ENCODE measurements at places on chromosomes 7 and 10.

GRCh38 chr10:71161425-71161824 is 50.9 kb upstream of the UNC5B start:
- DNase-seq = no peak

GRCh38 chr10:89001024-89001728 is 10.6 kb downstream of the FAS start:
- DNase-seq = no peak

GRCh38 chr10:8336629-8337331 is 282.3 kb downstream of the GATA3 start:
- no peak for DNase-seq

DNA sequence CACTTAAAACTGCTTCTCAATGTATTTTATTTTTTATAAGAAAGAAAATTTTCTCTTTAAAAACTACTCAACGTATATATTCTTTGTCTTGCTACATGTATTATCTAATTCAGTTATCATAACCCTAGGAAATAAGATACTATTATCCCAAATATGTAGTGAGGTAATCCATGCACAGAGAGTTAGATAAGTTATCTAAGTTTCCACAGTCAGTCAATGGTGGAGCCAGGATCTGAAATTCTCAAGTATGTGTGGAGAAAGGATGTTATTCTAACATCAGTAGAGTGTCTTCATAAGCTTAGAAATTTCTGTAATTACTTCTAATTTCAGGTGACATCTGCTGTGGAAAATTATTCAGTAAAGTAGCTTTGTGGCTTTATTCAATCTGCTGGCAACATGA is 239.9 kb downstream of the CSTF2T start:
- DNase-seq = no peak

- no peak for DNase-seq
Measured at GRCh38 chr10:130459011-130459410, 322.8 kb downstream of the GLRX3 start.

DNA sequence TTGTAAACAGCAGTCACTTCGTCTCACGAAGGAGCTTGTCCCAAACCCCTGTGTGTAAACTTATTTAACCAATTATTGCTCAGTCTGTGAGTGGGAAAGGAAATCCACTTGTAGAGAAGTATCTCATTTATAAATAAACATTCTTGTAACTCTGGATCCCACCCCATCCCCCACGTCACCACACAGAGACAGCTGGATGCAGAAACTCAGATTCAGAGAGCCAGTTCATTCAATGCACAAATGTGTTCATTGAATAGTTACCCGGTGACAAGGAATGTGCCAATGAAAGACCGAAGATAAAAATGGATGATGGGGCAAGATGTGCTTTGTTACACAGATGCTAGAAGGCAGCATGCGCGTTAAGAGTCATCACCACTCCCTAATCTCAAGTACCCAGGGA is 8.3 kb upstream of the OCM start:
- DNase-seq = no peak

DNA sequence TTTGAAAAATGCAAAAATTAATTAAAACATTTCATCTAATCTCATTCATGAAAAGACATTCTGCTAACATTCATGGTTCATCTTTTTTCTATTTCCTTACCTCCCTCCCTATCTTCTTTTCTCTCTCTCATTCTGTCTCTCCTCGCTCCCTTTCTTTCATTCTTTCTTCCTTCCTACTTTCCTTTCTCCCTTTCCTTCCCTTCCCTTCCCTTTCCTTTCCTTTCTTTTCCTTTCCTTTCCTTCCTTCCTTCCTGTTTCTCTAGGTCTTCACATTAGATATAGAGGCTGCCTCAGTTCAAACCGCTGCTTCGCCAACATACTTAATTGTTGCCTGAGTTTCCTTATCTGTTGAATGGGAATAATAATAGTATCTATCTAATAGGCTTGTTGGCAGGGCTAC is 21.9 kb downstream of the SFRP4 start:
- DNase-seq = no peak

DNA sequence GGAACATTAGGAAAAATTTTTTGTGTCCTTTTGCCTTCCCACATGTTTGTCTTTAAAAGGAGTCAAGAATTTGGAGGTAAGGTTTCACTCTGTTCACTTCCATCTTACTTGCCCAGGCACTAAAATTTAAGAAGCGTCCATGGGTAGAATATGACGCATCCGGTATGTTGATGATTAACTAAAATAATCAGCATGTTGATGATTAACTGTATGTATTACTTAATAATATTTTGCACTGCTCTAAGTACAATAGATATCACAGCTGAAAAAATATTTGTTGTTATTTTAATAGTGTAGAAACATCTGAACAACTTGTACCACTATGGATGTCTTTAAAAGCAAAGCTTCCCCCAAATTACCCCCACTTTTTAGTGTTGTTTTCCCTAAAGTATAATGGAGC is 11.5 kb downstream of the ANKRD22 start:
- DNase-seq = no peak

- DNase-seq = no peak
Measured at GRCh38 chr10:105974803-105975456, 1189.6 kb downstream of the SORCS1 start.

GRCh38 chr7:17242504-17242903 is 55.9 kb upstream of the AHR start:
- DNase-seq = no peak

GRCh38 chr7:30865821-30866220 is 45.8 kb upstream of the AQP1 start:
- no peak for DNase-seq

- DNase-seq = peak; percentile 34
Measured at GRCh38 chr10:71727105-71727737, 7.6 kb upstream of the C10orf105 start.

- DNase-seq = no peak
Measured at GRCh38 chr7:21131897-21132296, 296.0 kb upstream of the SP4 start.

GRCh38 chr10:20890009-20890408 is 7.1 kb downstream of the NEBL start:
- no peak for DNase-seq

GRCh38 chr10:71797533-71798307 is 24.4 kb upstream of the VSIR start:
- DNase-seq = no peak

GRCh38 chr10:60862517-60862916 is 81.5 kb downstream of the RHOBTB1 start:
- DNase-seq = no peak

DNA sequence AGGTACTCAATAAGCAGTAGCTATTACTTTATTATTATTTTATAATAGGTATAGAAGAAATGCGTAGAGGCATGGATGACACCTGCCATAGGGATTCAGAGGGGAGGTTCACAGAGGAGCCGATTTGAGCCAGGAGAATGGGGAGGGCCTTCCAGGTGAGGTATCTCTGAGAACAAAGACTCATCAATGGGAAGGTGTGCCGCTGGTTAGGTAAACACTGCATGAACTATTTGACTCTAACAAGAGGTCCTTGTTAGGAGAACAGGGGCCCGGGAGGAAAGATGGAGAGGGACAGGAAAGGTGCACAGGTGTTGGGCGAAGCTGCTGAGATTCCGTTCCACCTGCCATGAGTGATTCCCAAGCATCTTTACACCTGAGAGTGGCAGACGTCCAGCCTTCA is 41.8 kb upstream of the TMEM273 start:
- DNase-seq = no peak

DNA sequence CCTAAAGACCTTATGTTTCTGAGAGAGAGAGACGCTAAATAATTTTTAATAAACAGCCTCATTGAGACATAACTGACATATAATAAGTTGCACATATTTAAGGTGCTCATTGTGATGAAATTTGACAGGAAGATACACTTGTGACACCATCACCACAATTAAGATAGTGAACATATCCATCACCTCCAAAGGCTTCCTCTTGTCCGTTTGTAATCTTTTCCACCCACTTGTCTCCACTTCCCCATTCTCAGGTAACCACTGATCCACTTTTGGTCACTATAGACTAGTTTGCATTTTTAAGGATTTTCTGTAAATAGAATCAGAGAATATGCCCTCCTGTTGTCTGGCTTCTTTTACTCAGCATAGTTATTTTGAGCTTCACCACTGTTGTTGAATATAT is 195.1 kb upstream of the WDR11 start:
- DNase-seq = no peak

DNA sequence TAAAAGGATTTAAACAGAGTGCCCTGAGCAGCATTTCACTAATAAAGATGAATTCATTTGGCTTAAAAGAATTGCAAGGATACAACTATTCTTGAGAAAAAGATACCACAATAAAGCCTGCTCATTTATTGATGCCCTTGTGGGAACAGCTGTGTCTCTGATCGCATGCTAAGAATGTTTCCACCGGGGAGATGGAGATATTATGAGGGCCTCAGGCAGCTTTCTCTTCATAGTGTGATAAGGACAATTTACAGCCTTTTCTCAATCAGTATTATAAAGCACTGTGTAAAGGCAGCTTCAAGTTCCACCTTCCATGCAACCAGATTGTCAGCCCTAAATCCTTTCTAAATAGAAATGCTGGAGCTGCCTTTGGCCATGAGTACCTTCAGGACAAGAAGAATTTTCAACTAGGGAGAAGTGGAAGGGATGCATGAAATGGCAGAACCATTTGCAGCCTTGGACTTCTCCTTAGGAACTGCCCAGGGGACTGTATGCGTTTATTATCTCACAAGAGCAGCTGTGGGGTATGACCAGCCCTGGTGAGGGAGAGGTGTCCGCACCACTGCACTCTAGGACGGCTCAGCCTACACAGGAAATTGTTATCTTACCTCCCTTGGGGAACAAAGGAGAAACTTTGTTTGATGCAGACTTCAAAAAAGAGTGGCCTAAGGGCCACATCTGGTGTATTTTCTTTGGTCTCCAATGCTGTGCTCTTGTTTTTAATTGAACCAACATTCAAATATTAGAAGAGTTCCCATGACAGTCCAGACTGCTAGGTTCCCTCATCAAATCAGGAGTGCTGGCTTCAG is 116.9 kb upstream of the PCGF5 start:
- no peak for DNase-seq

DNA sequence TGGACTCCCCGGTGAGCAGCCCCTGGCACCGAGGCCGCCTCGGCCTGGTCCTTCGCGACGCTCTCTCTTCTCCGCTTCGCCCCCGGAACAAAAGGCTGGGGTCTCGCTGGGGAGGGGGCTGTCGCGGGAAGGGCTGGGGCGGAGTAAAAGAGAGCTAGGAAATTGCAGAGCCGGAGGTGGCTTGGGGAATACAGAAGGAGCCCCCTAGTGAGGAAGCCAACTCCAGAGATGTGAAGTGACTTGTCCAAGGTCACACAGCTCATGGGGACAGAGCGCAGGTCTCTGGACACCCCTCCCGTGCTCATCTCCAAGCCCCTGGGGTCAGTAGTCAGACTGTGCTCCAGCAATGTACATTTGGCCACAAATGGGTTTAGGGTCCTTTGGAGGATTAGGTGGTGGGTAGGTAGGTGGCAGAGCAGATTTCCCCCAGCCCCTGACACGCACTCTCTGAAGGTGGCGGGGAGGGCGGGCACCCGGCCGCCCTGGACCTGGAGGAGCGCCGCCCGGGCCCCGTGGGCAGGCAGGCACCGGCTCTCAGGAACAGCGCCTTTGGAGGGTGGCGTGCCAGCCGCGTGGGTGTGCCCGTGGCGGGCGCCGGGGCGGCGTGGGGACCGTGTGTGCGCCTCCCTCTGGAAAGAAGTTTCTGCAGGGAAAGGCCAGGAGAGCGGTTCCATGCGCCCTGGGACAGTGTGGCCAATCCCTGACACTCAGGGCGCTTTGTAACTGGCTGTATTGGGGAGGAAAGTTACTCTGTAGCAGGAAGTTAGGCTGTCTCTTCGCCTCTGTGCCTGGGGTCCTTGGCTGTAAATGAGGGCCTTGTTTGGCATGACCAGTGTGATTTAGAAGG is 910 bp downstream of the WIPF3 start:
- DNase-seq = no peak

- no peak for DNase-seq
Measured at GRCh38 chr10:87931836-87932230, 68.4 kb downstream of the PTEN start.

DNA sequence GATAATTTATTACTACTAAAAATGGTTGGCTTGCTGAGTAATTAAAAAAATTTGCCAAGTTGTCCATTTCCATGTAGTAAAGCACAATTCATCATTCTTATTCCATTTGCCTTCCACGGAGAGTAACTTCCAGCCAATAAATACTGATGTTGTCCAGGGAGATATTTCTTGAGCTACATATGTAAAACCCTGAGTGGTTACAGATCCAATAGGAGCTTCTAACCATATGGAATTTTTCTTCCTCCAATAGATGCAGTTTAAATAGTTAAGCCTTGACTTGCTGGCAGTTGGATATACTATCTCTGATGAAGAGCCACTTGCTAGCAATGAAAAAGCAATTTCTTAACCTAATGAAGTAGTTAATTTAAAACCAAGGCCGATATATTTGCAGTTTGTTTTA is 271.1 kb downstream of the PLXDC2 start:
- DNase-seq = no peak

DNA sequence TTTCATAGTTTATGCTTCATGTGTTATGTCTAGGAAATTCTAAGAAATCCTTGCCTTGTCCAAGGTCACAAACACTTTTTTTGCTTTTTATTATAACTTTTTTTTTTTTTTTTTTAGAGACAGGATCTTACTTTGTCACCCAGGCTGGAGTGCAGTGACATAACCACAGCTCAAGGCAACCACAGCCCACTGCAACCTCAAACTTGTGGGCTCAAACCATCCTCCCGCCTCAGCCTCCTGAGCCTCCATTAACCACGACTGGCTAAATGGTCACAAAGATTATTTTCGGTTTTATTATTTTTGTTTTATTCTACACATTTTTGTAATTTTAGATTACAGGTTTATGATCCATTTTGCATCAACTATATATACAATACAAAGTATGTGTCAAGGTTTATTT is 7.1 kb upstream of the FAM204A start:
- no peak for DNase-seq

DNA sequence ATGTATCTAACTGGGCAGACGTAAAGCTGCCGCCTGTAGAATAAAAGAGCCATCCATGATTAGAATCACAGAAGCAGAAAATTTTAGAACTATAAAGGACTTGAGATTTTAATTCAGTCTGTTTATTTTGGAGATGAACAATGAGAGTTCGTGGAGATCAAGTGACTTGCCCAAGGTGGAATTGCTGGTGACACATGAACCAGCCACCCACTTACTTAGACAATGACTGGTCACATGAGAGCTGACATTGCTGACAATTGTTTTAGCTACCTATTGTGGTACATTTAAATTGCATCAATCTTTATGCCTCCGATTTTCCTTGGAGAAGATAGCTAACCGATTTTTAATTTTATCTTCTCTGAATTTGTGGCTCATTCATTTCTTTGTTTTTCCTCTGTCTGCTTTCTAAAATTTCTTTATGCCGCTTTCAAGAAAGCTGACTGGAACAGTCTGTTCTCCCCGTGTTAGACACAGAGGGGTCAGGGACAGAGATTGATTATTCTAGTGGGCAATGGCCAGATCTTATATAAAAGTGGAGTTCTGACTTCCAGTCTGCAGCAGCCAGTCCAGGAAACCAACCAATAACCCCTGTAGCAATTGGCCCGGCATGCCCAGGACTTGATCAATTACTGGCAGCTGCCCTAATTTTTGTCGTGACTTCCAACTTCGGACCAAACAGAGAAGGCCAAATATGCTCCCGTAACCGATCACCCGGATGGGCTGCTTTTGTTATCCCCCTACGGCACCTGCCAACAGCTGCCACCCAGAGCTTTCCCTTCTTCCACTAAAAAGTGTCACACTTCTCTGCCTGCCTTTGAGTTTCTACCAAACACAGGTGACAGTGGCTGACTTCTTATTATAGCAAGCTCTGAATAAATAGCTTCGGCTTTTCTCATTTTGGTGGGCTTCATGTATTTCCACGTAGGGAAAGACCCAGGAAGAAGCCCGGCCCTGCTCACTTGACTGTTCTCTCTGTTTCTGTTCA is 241.6 kb downstream of the CAMK1D start:
- DNase-seq = no peak

- no peak for DNase-seq
Measured at GRCh38 chr7:55185321-55185802, 166.5 kb downstream of the EGFR start.
